Fibroblast of upper back skin (primary cell): ENCODE measurements at places on chromosomes 5 and 9.

- DNase-seq = peak; percentile 72
These were observed 136.7 kb upstream of the NFIL3 start for GRCh38 chr9:91560301-91560700.

- DNase-seq = no peak
These were observed 162.8 kb upstream of the ANKH start for GRCh38 chr5:15034379-15034778.

- peak; percentile 77 for DNase-seq
These were observed 27.8 kb upstream of the ALDOB start for GRCh38 chr9:101463397-101463796.

DNA sequence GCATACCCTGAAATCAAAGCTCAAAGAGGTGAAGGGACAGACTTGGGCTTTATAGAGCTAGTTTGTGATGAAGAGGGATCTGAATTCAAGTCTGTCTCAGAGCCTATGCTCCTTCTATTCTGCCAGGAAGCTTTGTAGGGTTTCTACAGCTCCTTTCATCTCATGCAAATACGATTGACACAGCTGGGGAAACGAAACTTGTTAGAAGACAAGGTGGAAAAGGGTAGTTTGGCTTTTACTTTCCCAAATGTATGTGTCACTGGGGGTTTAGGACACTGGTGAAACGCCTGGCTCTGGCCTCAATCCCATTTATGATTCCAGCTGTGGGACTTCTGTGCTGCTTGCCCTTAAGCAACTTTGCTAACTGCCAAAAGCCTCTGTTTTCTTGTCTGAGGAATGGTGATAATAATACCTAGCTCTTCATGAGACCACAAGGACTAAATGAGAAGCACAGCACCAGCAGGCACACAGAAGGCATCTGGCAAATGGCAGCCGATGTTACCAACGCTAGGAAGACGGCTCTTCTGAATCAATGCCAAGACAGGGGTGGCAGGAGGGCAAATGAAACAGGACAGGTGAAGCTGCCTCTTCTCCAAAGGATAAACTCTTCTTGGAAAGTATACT is 70.3 kb upstream of the EQTN start:
- DNase-seq = no peak

GRCh38 chr9:111842313-111842712 is 47.6 kb upstream of the SHOC1 start:
- DNase-seq = peak; percentile 46

- DNase-seq = no peak
These were observed 152.2 kb downstream of the GLIS3 start for GRCh38 chr9:4147476-4148230.

DNA sequence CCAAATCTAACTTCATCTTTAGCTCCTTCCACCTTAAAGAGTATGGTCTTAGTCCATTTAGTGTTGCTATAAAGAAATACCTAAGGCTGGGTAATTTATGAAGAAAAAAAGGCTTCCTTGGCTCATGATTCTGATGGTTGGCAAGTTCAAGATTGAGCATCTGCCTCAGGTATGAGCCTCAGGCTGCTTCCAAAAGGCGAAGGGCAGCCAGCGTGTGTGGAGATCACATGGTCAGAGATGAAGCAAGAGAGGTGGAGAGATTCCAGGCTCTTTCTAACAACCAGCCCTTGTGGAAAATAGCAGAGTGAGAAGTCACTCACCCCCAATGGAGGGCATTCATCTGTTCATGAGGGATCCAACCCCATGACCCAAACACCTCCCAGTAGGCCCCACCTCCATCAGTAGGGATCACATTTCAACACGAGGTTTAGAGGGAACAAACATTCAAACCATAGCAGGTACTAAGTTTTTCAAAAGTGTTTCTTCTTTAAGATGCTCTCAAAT is 225.9 kb downstream of the SGCD start:
- peak; percentile 9 for DNase-seq

DNA sequence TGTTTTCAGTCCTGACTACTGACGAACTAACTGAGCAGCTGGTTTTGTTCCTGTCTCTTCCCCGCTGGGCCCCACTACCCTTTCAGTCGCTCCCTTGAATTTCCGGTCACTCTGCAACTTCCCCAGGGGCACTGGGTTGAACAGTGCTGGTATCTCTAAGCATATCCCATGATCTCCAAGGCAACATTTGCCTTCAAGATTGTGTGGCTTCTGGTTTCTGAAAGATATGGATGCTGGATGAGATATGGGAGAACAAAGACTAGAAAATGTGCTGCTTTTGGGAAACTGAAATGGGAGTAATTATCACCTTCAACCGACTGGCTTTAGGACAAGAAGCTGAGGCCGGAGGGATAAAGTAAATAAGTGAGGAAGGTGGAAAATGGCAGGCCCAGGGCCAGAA is 258.2 kb upstream of the PIK3R1 start:
- no peak for DNase-seq
